ENCODE measurements at places on chromosomes 16 and 17.

DNA sequence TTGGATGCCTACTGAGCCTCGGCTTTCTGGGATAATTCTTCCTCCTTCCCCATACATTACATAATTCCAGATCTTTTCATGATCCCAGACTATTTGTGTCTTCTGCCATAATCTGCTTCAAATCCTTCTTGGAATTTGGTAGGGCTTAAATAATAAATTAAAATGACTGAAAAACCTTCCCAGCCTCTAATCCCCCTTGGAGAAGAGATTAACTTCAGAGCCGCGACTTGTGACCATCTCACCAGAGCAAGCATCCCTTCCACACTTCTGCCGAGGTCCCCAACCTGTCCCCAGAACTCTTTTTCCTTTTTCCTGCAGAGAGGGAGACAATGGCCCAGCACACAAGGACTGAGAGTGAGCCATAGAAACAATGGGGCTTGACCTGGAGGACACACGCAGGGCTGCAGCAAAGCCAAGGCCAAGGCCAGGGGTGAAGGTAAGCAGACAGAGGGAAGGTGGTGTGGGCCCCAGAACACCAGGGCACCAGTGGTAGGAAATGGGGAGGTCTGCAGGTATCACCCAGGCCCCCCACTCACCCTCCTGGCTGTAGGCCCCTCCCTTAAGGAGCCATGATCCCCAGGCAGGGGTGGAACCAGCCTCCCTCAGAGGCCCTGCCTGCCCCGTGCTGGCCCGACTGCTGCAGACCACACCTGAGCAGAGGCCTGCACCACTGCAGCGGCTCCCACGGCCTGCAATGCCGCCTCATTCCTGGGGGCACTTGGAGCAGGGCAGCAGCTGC lies 9.6 kb upstream of the BCAR1 start:
- DNase-seq: no peak

DNA sequence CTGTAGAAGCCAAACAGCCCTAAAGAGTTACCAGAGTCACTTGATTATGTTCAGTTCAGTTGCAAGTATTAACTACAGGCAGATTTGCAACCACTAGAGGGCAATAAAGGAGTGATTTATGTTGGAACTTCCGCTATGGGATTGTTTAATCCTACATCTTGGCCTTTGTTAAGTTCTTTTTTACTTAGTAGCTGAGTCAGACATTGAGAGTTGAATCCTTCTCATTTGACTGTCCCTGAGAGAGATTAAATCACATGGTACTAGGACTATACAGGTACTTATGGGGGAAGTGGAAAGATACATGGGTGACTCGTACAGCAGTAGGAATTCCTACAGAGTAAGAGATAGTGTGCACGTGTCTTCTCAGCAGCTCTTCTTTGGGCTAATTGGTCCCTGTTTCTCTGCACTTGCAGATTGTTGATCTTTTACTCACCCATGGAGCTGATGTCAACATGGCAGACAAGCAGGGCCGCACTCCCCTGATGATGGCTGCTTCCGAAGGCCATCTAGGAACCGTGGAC lies 40.3 kb downstream of the CYB561 start:
- DNase-seq: peak; percentile 55

- DNase-seq: no peak
Measured at GRCh38 chr16:81748476-81749198, 30.5 kb upstream of the PLCG2 start.

- no peak for DNase-seq
Measured at GRCh38 chr17:37772982-37773381, 28.1 kb upstream of the HNF1B start.

- no peak for DNase-seq
Measured at GRCh38 chr17:75313941-75314551, 24.8 kb upstream of the SLC25A19 start.

- DNase-seq: no peak
Measured at GRCh38 chr17:1111599-1112443, 68.0 kb downstream of the ABR start.

DNA sequence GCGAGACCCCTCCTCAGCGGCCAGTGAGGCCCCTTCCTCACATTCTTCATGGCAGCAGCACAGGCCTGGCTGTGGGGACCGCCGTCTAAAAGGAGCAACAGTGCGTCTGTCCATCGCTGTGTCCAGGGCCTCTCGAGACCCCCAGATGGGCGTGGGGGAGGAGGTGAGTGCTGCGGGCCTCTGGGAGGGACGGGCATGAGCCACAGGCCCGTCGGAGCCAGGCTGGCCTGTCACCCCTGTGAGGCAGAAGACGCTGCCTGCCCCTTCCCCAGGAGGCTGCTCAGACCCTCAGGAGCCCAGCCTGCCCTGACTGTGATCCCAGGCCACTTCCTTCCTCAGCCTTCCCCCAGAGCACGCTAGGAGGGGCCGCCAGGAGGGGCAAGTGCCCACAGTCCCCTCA lies 2.1 kb upstream of the PYCR1 start:
- DNase-seq: no peak

DNA sequence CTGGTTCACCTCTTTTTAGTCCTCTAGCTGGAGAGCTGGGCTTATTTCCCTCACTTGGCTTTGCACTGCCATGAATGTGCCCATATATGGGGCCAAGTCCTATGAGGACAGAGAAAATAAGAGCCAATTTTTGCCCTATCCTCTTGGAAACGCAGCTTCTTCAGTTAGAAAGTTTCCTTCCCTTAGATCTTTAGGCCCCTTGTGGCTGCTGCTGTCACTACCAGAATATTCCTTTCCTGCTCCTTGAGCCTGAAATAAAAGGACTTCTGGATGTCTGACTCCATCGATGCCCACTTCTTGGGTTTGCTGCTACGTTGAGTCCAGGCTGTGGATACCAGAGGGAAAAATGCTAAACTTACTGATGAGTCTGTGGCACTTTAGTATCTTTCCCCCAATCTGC lies 487.1 kb downstream of the GRIN2A start:
- no peak for DNase-seq

DNA sequence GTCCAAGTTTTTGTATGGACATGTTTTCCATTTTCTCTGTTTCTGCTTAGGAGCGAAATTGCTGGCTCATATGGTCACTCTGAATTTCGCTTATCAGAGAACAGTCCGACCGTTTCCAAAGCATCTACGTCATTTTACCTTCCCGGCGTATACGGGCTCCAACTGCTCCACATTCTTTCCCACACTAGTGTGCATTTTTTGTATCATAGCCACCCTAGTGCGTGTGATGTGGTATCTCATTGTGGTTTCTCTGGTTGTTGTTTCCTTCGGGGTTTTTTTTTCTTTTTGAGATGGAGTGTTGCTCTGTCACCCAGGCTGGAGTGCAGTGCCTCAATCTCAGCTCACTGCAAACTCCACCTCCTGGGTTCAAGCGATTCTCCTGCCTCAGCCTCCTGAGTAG lies 31.0 kb upstream of the BHLHA9 start:
- DNase-seq: no peak

DNA sequence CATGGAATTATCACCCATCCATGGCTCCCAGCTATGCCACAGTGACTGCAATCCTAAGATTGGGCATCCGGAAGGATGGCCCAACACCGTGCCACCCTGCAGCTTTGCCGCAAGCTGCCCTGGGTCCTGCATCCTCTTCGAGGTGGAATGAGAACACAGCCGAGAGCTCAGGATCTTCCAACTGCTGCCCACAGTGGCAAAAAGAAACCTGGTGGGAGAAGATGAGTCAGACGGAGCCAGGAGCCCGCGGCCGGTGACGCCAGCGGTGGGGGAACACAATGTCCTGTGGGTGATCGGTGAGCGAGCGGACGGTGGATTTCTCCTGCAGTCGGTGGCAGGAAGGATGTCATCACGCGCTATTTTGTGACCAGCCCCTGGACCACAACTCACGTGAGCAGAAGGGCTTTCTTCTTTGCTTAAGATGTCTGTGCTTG lies 20.1 kb downstream of the CD7 start:
- peak; percentile 15 for DNase-seq

DNA sequence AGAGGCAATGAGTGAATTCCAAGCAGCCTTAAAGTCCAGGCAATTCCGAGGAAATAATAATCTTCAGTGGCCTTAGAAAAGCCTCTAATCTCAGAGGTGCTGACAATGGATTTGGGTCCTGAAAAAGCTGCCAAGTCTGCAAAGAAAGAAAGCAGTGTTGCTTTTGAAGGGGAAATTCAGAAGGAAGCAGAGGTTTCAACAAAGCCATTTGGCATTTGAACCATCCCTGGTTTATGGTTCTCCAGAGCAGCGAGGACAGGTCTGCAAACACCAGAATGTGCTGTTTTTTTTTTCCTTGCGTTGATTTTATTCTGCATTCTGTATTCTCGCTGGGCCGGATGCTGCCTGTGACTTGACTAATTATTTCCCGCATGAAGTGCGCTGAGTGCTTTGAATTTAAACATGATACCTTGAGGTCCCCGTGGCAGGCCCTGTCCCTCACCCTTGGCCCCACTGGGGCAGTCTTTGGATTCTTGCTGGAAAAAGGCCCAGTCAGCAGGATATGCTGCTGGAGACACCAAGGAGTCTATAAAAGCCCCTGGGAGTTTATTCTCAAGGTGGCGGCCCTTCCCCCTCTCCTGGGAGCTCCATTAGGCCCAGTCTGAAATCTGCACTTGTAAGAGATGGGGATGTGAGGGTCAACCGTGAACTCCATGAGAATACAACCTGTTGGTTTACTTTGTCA lies 338.3 kb downstream of the HAPSTR1 start:
- no peak for DNase-seq

DNA sequence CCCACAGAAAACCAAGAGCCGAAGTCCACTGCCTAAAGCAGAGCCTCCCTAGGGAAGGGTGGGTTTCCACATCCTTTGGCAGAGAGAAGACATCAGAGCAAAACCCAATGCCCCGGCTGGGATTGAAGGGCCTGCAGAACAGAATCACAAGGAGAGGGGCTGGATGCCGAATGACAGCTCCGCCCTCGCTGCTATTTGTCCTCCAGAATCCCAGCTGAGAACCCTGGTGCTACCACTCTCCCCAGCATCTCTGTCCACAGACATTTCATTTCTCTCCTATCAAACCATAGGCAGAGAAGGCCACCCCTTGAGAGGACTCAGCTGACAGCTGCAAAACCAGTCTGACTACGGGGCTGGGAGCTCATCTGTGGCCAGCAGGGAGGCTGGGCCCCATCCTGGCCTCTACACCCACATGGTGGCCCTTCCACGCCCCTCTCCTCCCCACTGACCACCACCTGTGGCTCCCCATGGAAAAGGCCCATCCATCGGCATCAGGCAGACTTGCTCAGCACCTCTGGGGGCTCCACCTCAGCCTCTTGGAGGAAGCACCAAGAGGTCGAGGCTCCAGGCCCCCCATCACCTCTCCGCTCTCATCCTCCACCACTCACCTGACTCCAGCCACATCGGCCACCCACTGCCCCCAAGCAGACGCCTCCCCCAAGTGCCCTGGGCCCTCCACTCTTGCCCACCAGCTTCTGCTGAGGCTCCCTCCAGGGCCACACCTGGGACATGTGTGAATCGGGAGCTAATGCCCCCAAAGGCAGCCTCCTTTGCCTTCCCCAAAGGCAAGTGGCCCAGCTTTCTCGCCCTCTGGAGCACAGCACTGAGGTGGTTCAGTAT lies 288.5 kb downstream of the C16orf95 start:
- DNase-seq: no peak

DNA sequence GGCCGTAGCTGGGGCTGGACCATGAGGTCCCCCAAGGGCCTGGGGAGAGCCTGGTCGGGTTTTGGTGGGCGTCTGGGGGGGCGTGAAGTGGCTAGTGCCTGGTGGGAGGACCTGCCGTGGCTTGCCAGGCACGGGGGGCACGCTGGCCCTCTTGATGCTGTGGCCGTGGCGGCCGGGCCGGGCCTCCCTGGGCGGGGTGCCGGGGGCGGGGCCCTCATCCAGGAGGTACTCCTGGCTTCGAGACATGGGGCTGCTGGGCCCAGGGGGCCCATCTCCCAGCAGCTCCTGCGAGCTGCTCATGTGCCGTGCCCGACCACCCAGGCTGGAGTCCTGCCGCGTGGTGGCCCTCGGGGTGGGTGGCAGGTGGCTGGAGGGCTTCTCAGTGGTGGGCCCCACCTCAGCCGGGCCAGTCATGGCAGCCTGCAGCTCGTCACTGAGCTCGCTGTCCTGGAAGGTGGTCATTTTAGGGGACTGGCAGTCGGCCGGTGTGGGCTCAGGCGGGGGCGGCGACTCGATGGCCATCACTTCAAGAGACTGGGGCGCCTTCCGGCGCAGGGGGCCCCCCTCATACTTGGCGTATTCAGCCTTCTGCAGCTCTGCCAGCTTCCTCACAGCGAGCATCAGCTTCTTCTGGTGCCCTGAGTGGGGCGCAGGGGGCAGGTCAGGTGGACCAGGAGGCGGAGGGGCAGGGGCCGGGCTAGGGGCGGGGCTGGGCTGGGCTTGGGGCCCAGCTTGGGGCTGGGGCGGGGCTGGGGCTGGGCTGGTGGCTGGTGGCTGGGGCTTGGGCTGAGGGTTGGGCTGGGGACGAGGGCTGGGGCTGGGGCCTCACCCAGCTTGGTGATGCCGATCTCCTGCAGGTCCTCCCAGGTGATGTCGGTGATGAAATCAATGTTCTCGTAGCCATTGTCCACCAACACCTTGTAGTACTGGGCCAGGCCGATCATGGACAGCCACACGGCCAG lies 15.2 kb downstream of the CASKIN1 start:
- DNase-seq: no peak

GRCh38 chr16:11743308-11744074 lies 834 bp upstream of the TXNDC11 start:
- DNase-seq: peak; percentile 27

GRCh38 chr16:77191259-77191969 lies 424 bp downstream of the MON1B start:
- no peak for DNase-seq

GRCh38 chr16:56897026-56897799 lies 32.2 kb downstream of the SLC12A3 start:
- no peak for DNase-seq

DNA sequence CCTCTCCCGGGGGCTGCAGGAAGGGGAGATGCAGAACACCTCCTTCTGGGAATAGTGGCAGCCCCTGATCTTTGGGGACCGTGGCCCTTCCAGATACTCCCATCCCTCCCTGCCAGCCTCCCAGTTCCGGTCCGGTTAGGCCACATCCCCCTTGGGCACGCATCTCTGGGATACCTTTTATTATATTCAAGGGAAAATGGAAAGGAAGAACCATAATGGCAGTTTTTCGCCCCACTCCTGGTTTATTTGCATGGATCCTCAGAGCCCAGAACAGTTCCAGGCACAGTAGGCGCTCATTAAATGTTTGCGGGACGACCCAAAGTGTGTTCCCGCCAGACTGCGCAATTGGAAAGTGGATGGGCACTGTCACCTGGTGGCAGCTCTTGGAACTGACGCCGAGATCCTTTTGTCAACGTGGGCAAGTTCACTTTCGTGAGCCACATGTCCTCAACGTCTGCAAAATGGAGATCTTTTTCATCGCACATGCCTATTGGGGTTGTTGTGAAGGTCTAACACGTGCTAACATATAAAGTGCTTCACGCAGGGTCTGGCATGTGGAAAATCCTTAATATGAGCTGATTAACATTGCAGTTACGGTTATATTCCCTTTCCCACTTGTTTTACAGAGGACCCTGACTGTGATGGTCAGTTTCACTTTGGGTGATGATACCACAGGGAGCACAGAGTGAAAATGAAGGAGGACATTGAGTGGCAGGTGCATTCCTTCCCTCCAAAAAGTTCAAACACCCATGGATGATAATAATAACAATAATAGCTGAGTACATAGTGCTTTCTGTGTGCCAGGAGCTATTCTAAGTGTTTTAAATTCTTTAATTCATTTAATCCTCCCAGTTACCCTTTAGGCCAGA lies 1.7 kb upstream of the GPRC5B start:
- no peak for DNase-seq
